ENCODE measurements at places on chromosomes 2 and 18.
A peak's percentile ranks its signal among the peaks of the same experiment; 100 is the strongest.

- no peak for DNase-seq
These were observed 175.5 kb downstream of the OTX1 start for GRCh38 chr2:63225964-63226686.

GRCh38 chr2:32824070-32824809, 122.5 kb upstream of the LTBP1 start:
- DNase-seq = no peak

DNA sequence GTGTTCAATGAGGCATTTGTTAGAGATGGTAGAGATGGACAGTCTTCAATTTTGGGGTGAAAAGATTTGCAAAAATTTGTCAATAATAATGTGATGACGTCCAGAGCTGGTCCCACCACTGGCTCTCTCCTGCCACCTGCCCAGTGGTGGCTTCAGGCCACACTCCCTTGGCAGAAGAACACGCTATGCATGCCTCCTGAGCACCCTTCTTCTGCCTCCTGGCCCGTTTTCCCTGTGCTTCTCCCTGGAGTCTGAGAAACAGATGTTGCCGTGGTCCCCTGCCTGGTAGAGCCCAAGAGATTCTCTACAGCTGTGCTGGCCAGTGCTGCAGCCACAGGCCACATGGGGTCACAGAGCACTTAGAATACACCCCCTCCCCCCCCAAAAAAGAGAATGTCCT, 33.6 kb downstream of the INPP5D start:
- no peak for DNase-seq

DNA sequence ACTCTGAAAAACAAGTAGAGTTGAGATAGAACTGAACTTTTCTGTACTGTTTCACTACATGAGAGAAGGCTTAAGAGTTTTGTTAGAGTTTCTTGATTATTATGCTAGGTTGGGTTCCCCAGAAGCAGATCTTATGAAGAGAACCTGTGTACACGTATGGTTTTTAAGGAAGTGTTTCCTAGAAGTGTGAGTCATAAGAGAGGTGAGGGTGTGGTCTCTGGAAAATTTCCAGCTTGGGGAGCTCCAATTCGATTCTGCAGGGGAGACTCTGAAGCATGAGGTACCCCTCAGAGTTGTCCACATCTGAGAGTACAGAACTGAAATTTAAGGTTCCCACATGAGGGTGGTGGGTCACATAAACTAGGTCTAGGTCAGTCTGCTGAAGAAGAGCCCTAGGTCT, 83.3 kb upstream of the MAP2 start:
- no peak for DNase-seq

- no peak for DNase-seq
These were observed 58.7 kb upstream of the CDH19 start for GRCh38 chr18:66662632-66663031.

GRCh38 chr2:46632349-46632748, 153.0 kb downstream of the TMEM247 start:
- peak; percentile 50 for DNase-seq

GRCh38 chr2:120253021-120253882, 600 bp downstream of the RALB start:
- DNase-seq = no peak

DNA sequence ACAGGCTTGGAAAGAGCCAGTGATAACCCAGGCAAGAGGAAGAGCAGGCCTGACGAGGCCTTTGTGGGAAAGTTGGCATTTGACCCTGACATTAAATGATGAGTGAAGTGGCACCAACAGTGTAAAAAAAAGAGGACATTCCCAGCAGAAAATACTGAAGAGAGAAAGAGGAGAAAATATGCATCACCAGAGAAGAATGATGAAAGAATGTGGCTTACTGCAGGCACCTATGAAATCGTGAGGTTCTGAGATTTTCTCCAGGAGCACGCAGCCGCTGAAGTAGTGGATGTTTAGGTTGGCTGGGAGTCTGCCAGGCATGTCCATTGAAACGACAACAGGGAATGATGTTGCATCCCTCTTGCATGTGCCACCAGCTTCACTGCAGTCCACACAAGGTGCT, 13.8 kb downstream of the EHD3 start:
- DNase-seq = no peak

- DNase-seq = no peak
These were observed 115.9 kb upstream of the LGALSL start for GRCh38 chr2:64338108-64338507.

DNA sequence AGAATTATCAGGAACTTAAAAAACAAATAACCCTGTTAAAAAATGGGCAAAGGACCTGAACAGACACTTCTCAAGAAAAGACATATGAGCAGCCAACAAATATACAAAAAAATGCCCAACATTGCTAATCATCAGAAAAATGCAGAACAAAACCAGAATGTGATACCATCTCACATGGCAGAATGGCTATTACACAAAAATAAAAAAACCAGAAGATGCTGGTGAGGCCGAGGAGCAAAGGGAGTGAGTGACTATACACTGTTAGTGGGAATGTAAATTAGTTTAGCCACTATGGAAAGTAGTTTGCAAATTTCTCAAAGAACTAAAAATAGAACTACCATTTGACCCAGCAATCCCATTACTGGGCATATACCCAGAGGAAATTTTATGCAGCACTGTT, 95.8 kb upstream of the DSEL start:
- DNase-seq = no peak

GRCh38 chr18:73688851-73689711, 458.6 kb downstream of the FBXO15 start:
- DNase-seq = no peak

GRCh38 chr2:190090148-190090547, 27.6 kb upstream of the MSTN start:
- DNase-seq = no peak

DNA sequence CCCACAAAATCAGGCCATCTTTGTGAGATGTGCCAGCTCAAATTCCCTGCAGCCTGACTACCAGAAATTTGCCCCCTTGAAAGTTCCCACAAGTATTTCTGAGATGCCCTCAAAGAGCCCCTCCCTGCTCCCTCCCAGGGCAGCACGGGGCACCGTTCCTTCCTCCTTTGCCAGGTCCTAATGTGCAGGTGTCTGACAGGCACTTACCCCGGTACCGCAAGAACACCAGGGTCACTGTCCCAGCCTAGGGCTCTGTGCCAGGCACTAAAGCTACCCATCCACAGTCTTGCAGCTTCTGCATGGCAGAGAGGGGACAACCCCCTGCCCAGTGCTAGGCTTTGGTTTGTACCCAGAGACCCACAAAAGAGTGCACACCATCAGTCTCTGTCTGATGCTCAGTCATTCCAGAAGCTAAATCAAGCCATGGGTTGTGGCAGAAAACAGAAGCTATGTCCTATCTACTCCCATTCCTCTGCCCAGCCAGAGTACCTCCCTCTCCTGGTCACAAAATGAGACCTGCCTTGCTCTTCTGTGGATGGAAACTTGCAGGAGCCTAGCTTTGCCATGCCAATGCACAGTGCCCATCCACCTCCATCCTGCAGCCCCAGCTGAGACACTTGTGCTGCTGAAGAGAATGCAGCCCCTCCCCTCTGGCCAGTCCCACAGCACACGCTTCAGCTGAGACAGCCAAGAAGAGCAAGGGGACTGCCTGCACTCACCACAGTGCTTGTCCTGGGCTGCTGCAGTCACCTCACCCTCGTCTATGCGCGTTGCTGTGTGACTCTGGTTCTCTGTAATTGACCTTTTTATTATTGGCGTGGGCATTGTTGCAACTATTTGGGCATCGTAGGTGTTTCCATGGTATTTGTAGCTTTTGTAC, 48.7 kb downstream of the INPP5D start:
- DNase-seq = no peak

DNA sequence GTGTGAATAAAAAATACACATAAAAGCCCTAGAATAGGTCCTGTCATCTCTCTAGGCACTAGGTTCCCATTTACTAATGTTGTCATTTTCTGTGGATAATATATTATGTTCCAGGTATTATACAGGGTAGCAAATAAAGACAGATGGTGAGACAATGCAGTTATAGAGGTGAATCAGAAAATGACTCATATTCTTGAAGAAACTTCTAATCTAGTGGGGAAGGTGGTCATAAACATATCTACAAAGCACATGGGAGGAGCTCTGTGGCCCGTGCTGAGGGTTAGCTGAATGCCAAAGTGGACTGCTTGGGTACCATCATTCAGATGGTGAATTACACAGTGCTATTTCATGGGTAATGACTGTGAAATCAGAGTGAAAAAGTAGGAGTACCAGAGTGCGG, 700.9 kb downstream of the ERBB4 start:
- DNase-seq = no peak

DNA sequence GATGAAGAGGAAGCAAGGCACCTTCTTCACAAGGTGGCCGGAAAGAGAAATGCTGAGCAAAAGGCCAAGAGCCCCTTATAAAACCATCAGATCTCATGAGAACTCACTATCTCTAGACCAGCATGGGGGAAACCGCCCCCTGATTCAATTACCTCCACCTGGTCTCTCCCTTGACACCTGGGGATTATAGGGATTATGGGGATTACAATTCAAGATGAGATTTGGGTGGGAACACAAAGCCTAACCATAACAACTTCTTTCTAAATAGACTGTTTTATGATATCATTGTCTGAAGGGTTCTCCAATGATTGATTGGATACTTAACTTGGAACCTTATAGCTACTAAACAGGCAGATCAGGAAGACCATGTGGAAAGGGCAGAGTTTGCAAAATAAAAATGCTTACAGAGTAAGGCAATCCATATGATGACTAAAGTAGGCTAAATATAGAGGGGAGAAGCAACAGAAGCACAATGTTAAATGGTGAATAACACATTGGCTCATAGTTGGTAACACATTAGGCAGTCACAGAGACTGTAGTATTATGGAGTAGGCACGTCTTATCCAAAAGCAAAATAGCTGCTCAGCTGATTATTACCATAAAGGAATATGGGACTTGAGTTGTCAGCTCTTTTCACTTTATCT, 179.0 kb downstream of the BARD1 start:
- DNase-seq = no peak

DNA sequence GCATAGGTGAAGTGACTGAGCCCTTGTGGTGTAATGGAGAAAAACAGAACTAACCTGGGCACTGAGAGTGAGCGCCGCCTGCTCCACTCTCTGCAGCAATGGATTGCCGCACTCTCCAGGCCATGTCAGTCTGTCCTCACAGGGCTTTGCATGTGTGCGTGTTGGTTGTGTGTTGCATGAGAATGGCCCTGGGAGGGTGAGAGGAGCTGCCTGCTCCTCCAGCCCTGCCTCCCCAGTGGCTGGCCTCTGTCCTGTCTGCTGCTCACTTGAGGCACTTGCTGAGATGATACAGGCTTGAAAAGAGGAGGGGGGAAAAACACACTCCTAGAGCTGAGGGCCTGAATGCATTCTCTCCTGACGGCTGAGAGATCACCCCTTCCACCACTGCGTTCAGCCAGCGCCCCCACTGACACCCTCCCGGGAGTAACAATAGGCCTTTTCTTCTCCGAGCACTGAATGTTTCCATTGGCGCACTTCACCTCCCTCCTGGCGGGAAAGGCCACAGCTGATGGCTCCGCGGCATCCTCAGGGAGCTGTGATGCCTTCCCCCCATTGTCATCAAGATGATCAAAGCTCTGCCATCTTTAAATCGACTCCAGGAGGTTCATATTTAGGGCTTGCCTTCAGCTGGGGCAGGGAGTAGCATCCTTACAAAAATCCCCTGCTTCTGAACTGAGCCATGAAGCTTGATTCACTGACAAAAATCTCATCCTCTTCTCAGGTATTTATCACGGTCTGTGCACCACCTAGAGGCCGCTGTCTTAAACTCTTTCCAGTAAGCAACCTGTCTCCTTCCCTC, 49.9 kb upstream of the DAPL1 start:
- peak; percentile 42 for DNase-seq

DNA sequence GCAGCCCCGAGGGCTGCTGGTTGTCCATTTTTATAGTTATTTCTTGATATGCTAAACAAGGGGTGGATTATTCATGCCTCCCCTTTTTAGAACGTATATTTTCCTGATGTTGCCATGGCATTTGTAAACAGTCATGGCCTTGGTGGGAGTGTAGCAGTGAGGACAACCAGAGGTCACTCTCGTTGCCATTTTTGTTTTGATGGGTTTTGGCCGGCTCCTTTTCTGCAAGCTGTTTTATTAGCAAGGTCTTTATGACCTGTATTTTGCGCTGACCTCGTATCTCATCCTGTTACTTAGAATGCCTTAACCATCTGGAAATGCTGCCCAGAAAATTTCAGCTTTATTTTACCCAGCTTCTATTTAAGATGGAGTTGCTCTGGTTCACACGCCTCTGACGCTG, 825.8 kb upstream of the CDH2 start:
- no peak for DNase-seq

- DNase-seq = no peak
These were observed 75.9 kb downstream of the SLC66A2 start for GRCh38 chr18:79875531-79875919.

GRCh38 chr2:38486213-38487026, 109.3 kb upstream of the ATL2 start:
- DNase-seq = no peak

DNA sequence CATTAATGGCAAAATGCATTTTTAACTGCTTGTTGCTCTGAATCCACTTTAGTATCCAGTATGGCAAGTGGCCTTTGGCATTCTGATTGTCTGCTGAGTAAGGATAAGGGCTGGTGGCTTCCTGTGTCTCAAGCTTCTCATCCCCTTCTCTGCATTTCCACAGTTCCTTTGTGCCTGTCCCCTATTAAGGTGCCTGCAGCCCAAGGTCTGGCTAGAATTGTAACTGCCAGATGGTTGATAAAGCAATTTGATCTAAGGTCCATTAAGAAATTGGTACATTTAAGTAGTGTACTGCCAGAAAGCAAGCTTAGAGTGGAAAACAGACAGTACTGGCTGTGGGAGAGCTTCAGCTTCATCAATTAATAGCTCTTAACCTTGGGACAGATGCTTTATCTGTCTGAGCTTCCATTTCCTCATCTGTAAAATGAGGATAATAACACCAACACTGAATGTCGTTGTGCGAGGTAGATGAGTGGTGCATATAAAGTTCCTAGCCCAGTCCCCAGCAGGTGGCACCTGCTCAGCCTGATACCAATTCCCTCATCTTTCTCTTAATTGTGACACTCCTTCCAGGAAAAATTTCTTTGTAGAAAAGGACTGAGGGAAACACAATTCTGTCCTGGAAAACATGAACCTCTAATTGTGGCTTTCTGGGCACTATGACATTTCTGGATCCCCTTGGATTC, 570.6 kb upstream of the GCFC2 start:
- DNase-seq = no peak

GRCh38 chr2:12921321-12921720, 204.6 kb downstream of the TRIB2 start:
- DNase-seq = no peak

GRCh38 chr2:47525167-47525566, 122.2 kb downstream of the MSH2 start:
- DNase-seq = no peak

DNA sequence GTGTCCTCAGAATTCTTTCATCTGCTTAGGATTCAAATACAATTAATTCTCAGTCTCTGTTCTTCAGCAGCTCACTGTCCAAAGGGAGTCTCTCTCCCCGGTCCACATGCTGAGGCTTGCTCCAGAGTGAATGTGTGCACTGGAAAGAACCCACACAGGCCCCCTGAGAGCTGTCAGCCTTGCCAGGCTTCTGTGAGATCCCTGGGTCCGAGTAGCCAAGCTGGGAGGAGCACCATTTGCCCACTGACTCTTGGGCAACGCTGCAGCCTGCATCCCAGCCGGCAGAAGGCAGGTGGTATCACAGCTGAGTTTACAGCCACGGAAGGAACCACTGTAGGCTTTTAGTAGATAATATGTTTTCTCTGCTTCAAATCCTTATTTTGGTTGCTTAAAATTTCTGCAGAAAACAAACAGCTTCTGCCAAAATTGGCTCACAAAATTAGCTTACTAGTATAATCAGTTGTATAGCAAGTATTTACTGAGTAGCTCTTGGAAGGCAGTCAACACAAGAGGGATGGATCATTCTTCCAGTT, 21.4 kb upstream of the LTBP1 start:
- DNase-seq = no peak

- DNase-seq = no peak
These were observed 30.3 kb upstream of the DARS1 start for GRCh38 chr2:136015699-136016098.

Measured in glomerular endothelial cell (primary cell).